Stimulated activated CD8-positive, alpha-beta memory T cell treated with anti-CD3 and anti-CD28 coated beads, Interleukin-15, amount 100 ng/mL, for 4 hours (primary cell): ENCODE measurements at places on chromosomes 16 and 17.

DNA sequence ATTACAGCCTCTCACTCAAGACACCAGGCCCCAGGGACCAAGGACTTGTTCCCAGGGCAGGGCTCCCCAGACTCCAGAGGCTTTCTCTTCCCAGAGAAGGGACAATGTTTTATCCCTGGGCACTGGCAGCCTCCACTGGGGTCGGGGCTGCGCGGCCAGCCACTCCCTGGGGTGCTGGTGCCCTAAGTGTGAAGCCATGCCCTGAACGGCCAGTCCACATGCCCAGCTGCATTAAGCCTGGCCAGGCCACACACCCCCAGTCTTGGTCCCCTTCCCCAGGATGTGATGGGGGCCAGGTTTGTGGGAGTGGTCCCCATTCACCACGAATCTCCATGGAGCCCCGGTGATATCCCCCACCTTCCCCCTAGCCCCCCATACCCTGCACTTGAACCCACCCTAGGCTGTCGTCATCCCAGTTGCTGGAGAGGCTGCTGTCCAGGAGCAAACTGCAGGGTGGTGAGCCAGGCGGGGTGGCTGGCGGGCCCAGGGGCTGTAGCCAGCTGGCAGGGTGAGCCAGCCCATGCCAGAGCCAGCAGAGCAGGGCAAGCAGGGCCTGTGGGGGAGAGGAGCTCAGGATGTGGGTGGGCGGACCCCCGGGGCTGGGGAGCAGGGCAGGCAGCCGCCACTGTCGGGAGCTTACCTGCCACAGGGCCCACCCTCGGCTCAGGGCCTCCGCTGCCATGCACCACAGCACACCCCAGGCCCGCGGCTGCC, 4.6 kb downstream of the PAQR4 start:
- no peak for DNase-seq

DNA sequence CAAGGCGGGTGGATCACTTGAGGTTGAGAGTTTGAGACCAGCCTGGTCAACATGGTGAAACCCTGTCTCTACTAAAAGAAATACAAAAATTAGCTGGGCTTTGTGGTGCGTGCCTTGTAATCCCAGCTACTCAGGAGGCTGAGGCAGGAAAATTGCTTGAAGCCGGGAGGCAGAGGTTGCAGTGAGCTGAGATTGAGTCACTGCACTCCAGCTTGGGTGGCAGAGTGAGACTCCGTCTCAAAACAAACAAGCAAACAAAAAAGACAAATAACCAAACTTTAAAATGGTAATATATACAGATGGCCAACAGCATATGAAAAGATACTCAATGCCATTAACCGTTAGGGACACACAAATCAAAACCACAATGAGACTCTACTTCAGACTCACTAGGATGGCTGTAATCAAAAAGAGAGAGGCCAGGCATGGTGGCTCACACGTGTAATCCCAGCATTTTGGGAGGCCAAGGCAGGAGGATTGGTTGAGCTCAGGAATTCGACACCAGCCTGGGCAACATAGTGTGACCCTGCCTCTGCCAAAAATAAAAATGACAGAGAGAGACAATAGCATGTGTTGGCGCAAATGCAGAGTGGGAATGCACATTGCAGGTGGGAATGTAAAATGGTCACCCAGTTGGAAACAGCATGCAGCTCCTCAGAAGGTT, 21.3 kb downstream of the SULT1A2 start:
- DNase-seq: no peak

GRCh38 chr16:88684569-88685155, 1.6 kb downstream of the SNAI3 start:
- DNase-seq: no peak

DNA sequence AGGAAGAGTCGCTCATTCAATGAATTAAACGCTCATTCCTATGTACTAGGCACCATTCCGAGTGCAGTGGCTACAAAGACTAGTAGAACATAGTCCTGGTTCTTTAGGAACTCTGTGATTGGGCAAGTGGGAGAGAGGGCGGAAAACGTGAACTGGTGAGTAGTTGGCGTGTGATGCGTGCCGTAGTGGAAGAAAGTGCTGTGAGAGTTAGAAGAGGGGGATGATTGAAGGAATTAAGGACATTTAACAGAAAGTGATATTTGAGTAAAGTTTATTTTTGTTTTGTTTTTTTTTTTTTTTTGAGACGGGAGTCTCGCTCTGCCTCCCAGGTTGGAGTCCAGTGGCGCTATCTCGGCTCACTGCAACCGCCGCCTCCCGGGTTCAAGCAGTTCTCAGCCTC, 7.9 kb upstream of the SLFN14 start:
- DNase-seq: no peak

DNA sequence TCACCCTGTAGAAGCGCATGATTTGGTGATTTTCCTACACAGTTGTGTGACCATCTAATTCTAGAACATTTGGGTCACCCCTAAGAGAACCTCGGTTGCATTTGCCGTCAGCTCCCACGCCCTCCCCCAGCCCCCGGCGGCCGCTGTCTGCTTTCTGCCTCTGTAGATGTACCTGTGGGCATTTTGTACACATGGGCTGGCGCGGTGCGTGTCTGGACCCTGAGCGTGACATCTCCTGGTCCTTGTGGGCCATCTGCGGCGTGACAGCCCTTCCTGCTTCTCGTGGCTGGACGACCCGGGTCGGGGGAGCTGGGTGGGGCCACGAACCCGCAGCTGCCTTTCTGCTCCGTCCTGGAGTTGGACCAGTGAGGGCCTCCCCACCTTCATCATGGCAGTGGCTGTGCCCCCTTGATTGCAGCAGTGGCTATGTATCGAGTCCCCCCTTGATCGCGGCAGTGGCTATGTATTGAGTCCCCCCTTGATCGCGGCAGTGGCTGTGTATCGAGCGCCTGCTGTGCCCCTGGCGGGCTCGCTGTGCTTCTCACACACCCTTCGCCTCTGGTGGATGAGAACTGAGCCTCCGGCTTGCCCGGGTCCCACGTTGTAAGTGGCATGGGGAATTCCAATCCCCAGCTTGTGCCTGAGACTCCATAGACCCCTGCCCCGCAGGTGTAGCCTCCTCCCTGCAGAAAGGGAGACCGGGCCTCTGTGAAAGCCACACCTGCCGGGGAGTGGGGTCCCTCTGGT, 24.1 kb downstream of the GSE1 start:
- DNase-seq: no peak
